Neural crest cell (in vitro differentiated cells): ENCODE measurements at places on chromosomes 6 and 20. TPM values are rescaled to one million over a fixed set of nuclear protein-coding genes. Genes with fewer than 3 reads are reported as not detected.

DNA sequence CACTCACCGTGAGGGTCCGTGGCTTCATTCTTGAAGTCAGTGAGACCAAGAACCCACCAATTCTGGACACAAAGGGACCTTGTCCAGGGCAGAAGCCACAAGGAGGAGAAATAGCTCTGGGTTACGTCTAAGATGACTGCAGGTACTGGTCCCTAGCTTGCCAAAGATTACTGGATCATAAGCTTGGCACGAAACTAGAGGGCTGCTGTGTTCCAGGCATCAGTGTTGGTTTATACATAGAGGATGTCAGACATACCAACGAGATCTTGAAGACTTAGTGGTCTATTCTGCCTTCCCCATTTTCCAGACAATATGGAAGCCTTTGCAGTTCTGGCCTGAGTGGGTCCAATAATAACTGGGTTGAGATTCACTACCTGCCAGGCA, 175.7 kb downstream of the TBX18 start:
- DNase-seq = no peak

DNA sequence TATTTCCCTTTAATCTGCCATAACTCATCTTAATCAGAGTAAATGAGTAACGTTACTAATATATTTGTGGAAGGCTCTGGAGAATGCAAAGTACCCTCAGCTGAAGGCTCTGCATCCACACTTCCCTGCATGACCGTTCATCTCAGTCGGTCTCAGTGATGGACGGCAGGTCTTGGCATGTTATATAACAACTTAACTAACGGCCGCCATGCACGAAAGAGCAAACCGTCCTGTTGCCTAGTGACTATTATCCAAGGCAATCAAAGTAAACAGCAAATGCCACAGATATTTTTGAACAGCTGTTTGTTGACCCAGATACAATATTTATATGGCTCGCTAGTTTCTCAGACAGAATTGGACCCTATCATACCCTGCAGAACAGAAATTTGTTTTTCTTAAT, 194.9 kb upstream of the SMLR1 start:
- no peak for DNase-seq

GRCh38 chr6:170279977-170280688, 10.7 kb downstream of the DLL1 start:
- DNase-seq = no peak

The PRSS35 gene
- 3.3 and 3.9 TPM in 2 replicates for total RNA-seq
